ENCODE measurements at places on chromosomes 13 and 19. TPM values are rescaled to one million over a fixed set of nuclear protein-coding genes. Genes with fewer than 3 reads are reported as not detected.

- H3K4me3 ChIP-seq = no peak overlapping the region
- H3K27ac ChIP-seq = no peak overlapping the region
- no peaks in the 10 kb centered on the region for H3K4me1 ChIP-seq
- H3K36me3 ChIP-seq = no peaks in the 10 kb centered on the region
- H3K27me3 ChIP-seq = no peaks in the 10 kb centered on the region
- no peak for DNase-seq
These were observed 1491.9 kb downstream of the SLITRK5 start for GRCh38 chr13:89163096-89163495.

The COX6B2 gene
- 0.59 TPM for total RNA-seq

- H3K27me3 ChIP-seq = no peaks in the 10 kb centered on the region
- H3K4me3 ChIP-seq = no peak overlapping the region
- H3K27ac ChIP-seq = no peak overlapping the region
- H3K36me3 ChIP-seq = no peaks in the 10 kb centered on the region
These were observed 31.0 kb downstream of the THSD1 start for GRCh38 chr13:52374873-52375411.

DNA sequence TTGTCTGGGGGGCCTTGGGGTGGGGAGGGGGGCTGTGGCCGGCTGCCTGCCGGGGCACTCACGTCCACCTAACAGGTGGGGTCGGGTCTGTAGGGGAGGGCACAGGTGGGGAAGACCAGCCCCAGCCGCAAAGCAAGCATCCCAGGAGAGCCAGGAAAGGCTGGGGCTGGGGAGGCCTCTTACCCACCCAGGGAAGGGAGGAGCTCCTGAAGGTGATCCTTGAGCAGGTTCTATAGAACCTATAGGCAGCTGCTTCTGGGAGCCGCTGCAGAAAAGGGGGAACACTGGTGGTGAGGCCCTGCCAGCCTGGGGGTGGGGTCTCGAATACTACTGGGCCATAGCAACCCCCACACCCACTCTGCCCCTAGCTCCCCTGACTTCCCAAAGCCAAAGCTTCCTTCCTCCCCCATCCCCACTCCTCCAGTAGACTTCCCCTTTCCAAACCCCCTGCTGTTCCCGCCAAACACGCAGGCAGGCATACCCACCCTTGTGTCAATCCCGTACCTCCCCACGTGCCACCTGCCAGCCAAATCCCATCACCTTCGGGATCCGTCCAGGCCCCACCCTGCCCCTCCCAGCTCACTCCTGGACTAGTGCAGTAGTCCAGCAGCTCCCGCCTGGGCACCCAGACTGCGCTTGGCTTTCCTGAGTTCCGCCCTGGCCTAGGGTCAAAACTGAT is 5.6 kb downstream of the KLF16 start:
- H3K4me3 ChIP-seq = no peak overlapping the region
- peaks cover 28% of the 10 kb centered on the region for H3K4me1 ChIP-seq
- no peaks in the 10 kb centered on the region for H3K27me3 ChIP-seq
- peaks cover 4% of the 10 kb centered on the region for H3K36me3 ChIP-seq

The S1PR4 gene
- total RNA-seq = not detected

GRCh38 chr19:4548238-4548584 is 8.4 kb upstream of the LRG1 start:
- H3K4me1 ChIP-seq = no peaks in the 10 kb centered on the region
- peaks cover 9% of the 10 kb centered on the region for H3K36me3 ChIP-seq
- no peak overlapping the region for H3K4me3 ChIP-seq
- no peak for DNase-seq

The ZNF135 gene
- total RNA-seq = 9.3 TPM

The SULT2A1 gene
- total RNA-seq = not detected

The OR4F17 gene
- total RNA-seq = not detected

Measured in endodermal cell (in vitro differentiated cells).